ENCODE measurements at places on chromosomes 3 and 15.

DNA sequence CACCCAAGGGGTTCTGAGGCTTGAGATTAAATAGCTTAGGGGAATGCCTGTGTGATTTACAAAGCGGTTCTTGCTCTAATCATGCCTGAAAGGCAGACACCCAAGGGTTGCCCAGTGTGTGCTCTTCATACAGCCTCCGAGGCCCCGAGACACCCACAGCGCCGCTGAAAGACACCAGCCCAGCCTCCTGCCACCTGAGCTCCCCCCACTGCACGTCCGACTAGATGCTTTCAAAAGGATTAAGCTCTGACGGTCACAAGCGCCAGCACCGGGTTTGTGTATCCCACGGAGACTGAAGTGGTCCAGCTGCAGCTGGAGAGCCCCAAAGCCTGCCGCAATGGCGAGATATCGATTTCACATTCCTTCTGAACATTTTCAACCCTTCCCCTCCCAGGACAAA is 50.3 kb downstream of the SPATA12 start:
- no peak for DNase-seq

GRCh38 chr3:123298903-123299302 is 97.2 kb downstream of the SEC22A start:
- DNase-seq, result no peak

DNA sequence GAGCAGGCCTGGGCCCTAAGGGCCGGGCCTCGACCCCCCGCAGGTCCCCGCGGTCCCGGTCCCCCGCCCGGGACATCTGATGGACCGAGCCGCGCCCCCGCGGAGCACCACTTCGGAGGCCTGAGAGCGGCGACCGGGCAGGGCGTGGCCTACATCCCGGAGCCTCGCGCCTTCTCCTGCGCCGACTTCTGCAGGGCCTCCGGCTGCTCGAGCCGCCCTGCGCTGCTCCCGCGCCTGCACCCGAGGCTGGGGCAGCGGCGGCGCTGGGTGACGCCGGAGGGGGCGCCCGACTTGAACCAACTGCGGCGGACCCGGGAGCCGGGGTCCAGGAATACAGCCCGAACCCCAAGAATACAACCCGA is 14.9 kb upstream of the GP9 start:
- DNase-seq, result no peak

- no peak for DNase-seq
Observed at GRCh38 chr15:47675735-47676134, 41.6 kb upstream of the SEMA6D start.

GRCh38 chr3:36803091-36803791 is 38.9 kb upstream of the DCLK3 start:
- no peak for DNase-seq

Measured in HCT116 (cell line).